ENCODE measurements at places on chromosomes 5 and 9.

GRCh38 chr5:159427180-159428012, 97.1 kb upstream of the IL12B start:
- DNase-seq, result no peak

DNA sequence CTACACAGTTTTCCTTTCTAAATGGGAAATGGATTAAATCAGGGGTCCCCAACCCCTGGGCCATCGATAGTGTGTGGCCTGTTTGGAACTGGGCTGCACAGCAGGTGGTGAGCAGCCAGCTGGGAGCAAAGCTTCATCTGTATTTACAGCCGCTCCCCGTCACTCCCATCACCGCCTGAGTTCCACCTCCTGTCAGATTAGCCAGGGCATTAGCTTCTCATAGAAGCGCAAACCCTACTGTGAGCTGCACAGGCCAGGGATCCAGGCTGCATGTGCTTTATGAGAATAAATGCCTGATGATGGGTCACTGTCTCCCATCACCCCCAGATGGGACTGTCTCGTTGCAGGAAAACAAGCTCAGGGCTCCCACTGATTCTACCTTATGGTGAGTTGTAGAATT, 41.2 kb upstream of the FLT4 start:
- no peak for DNase-seq

DNA sequence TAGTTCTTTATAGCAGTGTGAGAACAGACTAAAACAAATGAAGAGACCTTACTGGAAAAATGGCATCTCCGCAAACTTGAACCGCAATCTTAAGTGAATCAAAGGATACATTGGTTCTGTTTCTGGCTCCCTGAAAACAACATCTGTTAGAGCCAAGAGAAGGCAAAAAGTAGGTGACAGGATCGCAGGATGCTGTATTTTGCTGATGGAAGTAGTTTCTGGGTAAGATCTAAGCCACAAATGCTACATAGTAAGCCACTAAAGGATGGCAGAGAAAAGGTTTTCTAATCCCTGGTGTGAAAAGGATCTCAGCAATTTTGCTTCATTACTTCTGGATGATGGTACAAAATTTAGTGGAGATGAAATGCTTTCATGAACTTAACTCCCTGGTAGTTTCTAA, 63.3 kb upstream of the HTR4 start:
- DNase-seq, result no peak

GRCh38 chr5:3161672-3162071, 410.2 kb upstream of the IRX2 start:
- DNase-seq, result no peak

DNA sequence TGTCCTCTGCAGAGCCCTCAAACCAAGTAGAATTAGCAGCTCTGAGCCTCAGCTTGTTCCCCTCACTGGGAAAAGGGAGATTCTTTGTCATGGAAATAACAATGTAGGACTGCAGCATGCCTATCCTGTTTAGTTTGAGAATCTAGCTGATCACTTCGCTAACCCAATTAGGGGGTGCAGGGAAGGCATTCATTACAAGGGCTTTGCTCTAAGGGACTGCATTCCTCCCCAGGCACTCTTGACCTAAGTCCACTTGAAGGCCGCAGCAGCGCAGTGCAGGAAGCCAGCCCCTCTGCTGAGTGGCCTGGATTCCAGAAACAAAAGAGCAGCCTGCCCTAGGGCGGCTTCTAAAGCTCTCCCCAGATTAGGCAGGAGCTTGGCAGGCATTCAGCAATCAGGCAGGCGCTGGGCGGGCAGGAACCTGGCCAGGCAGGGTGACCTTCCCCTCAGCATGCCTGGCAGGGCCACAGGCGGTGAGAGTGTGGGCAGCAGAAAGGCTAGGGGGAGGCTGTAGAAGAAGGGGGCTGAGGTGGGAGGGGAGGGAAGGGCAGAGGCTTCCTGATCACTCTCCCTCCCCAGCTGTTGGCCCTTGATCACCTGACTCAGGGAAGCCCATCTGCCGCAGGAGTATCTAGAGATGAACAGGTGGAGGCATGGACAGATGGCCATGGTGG, 24.8 kb downstream of the CCNJL start:
- peak; percentile 96 for DNase-seq

GRCh38 chr9:132014218-132014805, 65.4 kb downstream of the MED27 start:
- DNase-seq, result no peak

DNA sequence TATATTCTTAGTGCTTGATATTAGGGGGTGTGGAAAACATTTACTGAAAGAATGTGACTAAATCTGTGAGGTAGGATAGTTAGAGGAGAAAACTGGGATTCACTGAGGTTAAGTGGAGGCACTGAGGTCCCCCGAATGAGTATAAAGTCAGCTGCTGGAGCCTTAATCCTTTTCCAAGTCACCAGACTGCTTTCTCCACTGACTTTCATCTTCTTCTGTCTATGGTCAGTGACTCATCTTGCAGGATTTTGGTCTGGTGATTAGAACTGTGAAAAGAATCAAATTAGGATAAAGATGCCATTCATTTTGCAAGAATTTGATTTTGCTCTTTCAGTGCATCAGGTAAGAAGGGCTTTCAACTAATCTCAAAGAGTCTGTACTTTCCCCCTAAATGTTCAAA, 89.3 kb upstream of the ALDH1A1 start:
- DNase-seq, result no peak

- DNase-seq, result no peak
Observed at GRCh38 chr9:4303006-4303405, 3.1 kb upstream of the GLIS3 start.

DNA sequence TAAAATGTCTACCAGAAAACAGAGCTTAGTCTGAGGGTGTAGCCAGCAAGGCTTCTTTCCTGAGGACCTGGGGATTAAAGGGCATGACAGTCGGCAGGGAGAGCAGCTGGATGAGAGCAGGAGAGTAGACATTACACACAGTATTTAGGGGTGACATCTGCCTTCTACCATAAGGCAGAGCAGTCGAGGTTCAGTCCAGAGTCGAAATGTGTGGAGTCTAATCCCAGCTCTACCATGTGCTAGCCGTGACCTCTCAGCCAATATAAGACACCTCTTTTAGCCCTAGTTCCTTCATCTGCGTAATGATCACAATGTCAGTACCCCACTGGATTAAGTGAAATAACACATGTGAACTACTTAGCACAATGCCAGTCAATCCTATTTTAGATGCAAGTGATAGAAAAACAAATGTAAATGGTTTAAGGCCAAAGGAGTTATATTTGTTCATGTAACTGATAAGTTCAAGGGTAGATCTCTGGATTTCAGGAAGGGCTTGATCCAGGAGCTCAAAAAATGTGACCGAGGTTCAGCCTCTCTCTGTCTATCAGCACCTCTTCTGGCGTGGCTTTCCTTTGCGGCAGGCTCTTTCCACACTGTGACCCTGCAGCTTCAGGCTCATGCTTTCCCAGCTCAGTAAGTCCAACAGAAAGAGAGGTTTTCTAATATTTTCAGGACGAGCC, 16.2 kb upstream of the CPLX2 start:
- DNase-seq, result no peak

- peak; percentile 23 for DNase-seq
Observed at GRCh38 chr9:129236441-129237145, 58.5 kb upstream of the IER5L start.

- DNase-seq, result peak; percentile 62
Observed at GRCh38 chr5:41707853-41708603, 162.2 kb downstream of the OXCT1 start.

- no peak for DNase-seq
Observed at GRCh38 chr9:112000743-112001142, 104.1 kb downstream of the UGCG start.

DNA sequence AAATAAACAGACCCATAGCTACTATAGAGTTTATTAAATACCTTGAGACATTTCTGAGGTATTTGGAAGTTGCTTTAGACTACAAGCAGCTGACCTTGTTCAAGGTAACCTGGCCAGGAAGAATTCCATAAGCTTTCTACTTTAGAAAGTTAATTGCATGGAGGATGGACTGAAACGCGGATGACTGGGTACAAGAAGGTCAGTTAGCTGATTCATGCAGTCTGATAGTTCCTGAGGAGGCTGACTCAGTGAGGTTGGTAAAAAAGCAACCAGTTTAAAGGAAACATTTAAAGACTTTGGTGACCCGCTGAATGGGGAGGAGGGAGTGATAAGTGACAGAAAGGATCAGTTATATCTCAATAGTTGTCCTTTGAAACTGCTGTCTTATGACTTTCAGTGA, 670.1 kb upstream of the CDH9 start:
- DNase-seq, result no peak

GRCh38 chr9:70049236-70049635, 5.6 kb downstream of the MAMDC2 start:
- no peak for DNase-seq

DNA sequence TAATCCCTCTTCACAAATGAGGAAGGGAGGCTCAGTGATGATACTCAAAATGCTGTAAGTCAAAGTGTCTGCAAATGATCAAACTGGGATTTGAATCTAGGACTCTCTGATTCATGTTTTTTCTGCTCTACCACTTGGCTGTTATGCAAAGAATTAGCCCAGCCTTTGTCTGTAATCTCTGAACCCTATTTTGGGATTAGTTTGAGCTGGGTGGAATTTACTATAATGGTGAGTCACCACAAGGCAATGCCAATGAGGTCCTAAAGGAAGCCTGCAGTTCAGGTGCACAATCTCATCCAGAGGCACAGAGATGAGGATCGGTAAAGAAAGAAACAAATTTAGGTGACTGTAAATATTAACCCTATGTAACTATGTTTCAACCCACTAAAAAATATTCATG, 29.2 kb downstream of the RFK start:
- peak; percentile 46 for DNase-seq
